ENCODE measurements at places on chromosomes 4 and X.

DNA sequence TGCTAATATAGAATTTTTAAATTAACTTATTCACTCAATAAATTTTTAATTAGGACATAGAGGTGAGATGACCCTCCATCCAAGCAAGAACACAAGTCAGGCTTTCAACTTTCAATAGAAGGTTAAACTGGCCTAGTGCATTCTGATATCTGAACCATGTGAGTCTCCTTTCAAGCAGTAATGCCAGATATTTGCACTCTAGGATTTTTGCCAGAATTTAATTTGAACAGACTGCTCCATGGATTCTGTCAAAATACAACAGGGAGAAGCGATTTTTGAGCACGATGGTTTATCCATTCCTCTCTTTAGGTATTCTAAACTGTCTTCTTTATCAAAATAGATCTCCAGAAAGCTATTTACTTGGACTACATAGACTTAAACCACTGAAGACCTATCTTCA, 72.0 kb upstream of the DCLK2 start:
- no peak for DNase-seq

DNA sequence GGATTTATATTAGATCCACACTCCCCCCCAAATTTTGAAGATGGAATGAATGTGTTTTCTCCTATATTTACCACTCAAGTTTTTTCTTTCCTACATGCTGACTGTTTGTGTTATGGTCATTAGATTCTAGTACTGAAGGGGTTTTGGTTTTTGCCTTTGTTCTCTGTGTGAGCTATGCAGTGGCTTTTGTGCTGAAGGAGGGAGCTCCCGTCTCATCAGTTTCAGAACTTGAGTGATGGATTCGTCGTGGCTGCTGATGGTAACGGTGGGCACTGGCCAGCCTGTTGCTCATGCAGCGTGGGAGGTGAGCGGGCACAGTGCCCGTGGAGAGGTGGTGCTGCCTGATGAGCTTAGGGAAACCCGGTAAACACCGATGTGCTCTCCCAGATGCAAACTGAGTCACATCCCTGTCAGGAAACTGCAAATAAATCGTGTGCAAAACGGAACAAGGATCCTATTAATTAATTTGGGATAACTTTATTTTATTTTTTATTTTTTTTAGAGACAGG, 101.5 kb downstream of the SORBS2 start:
- DNase-seq: no peak

- DNase-seq: no peak
Observed at GRCh38 chrX:1679238-1679637, 64.4 kb downstream of the ASMT start.

GRCh38 chr4:120018786-120019185, 47.9 kb downstream of the MAD2L1 start:
- no peak for DNase-seq

- DNase-seq: no peak
Observed at GRCh38 chr4:76723924-76724323, 174.0 kb downstream of the SOWAHB start.

DNA sequence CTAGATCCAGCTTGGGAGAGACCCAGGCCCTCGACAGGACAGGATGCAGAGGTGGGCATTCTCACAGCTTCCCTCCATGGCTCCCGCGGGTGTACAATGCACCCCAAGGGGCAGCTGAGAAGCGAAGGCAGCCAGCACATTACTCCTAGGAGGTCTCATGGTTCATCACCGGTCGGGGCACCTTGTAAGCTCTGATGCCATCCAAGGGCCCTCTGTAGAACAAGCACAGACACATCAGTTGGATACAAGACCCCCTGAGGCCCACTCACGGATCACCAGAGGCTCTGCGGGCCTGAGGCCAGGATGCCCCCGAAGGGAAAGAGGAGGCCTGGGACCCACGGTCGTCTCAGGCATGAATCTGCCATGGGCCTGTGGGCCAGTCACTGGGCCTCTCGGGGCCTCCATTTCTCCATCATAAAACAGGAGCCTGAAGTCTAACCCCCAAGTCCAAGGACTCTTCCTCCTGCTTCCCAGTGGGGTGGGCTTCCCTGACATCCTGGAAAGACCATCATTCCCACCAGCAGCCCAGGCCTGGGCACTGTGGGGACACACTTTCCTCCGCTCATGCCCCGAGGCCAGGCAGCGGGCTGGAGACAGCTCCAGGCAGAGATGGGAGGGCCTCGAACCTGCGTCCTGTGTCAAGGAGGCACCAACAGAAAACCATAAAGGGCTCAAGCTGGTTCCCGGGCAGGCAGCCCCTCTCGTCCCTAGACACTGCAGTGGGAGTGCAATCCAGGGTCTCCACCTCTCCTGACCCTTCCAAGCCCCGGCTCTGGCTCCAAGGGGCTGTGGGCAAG, 20.1 kb downstream of the HMX1 start:
- DNase-seq: no peak

- DNase-seq: no peak
Observed at GRCh38 chr4:4913628-4914027, 54.2 kb downstream of the MSX1 start.
